ENCODE measurements at places on chromosomes 11 and 22.

GRCh38 chr11:110086892-110087309 is 6.3 kb upstream of the ZC3H12C start:
- DNase-seq: no peak

GRCh38 chr11:69120096-69120875 is 35.4 kb upstream of the SMIM38 start:
- no peak for DNase-seq

DNA sequence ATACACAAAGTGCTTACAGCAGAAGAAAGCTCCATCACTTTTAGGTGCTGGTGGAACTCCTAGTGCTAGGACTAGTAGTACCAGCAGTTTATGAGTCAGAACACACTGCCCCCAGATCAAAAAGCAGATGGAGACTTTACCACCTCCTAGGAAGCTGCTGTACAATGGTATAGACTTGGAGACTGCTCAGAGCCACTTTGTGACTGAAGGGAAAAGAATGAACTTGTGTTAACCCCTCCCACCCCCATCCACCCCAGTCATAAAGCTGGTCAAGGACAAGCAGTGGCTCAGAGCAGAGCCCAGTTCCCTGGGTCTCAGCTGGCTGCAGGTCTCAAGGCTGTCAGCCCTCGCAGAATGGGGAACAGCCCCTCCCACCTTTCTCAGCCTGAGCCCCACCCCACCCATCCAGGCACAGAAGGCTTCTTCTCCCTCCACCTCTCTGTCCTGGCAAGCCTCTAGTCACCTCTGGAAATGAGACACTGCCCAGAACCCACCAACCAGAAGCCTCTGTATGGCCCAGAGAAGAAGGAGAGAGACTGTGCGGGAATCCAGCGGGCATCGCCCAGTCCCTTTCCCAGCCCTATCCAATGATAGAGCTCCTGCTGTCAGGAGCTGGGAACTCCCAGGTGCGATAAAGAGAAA is 23.8 kb downstream of the PACSIN2 start:
- no peak for DNase-seq

GRCh38 chr11:12727563-12728211 is 53.5 kb downstream of the TEAD1 start:
- no peak for DNase-seq

DNA sequence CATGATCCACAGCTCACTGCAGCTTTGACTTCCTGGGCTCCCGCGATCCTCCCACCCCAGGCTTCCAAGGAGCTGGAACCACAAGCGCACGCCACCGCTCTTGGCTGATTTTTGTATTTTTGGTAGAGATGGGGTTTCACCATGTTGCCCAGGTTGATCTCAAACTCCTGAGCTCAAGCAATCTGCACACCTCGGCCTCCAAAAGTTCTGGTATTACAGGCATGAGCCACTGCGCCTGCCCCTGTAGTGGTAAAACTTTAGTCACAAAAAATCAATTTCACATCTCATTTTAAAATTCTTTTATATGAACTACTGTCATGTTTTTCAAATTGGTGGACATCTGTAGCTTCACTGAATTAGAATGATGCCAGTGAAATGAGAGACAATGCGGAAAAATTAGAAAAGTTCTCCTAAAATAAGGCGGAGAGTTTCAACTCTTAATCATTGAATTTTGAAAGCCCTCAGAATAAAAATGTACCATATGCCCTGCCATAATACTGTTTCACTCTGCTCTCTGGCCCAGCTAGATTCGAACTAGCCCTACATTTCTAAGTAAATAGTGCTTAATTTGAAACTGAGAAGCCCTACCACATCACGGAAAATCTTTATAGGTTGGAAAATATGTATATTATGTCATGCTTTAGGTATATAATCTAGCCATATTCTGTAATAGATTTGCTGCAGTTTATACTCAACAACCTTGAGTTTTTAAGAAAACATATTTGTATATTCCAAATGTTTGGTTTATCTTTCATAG is 78.7 kb downstream of the HORMAD2 start:
- DNase-seq: no peak

- no peak for DNase-seq
These were observed 498.0 kb downstream of the BRD1 start for GRCh38 chr22:49329636-49330035.

- no peak for DNase-seq
These were observed 19.6 kb downstream of the DAGLA start for GRCh38 chr11:61699737-61700160.

DNA sequence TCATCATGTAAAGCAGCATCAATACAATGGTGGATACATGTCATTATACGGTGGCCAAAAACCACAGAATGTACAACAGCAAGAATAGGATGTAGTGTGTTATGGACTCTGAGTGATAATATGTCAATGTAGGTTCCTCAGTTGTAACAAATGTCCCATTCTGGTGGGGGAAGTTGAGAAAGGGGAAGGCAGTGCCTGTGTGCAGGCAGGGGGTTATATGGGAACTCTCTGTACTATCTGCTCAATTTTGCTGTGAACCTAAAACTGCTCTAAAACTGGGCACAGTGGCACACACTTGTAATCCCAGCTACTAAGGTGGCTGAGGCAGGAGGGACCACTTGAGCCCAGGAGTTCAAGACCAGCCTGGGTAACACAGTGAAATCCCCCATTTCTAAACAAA is 5.9 kb downstream of the CHKA start:
- DNase-seq: no peak

GRCh38 chr11:91869686-91870085 is 354.9 kb upstream of the FAT3 start:
- no peak for DNase-seq

- DNase-seq: no peak
These were observed 301.2 kb downstream of the TBC1D22A start for GRCh38 chr22:47063606-47064005.

GRCh38 chr11:76445121-76446084 is 585 bp downstream of the EMSY start:
- peak; percentile 41 for DNase-seq

GRCh38 chr11:18749681-18750319 is 23.8 kb upstream of the IGSF22 start:
- DNase-seq: no peak

DNA sequence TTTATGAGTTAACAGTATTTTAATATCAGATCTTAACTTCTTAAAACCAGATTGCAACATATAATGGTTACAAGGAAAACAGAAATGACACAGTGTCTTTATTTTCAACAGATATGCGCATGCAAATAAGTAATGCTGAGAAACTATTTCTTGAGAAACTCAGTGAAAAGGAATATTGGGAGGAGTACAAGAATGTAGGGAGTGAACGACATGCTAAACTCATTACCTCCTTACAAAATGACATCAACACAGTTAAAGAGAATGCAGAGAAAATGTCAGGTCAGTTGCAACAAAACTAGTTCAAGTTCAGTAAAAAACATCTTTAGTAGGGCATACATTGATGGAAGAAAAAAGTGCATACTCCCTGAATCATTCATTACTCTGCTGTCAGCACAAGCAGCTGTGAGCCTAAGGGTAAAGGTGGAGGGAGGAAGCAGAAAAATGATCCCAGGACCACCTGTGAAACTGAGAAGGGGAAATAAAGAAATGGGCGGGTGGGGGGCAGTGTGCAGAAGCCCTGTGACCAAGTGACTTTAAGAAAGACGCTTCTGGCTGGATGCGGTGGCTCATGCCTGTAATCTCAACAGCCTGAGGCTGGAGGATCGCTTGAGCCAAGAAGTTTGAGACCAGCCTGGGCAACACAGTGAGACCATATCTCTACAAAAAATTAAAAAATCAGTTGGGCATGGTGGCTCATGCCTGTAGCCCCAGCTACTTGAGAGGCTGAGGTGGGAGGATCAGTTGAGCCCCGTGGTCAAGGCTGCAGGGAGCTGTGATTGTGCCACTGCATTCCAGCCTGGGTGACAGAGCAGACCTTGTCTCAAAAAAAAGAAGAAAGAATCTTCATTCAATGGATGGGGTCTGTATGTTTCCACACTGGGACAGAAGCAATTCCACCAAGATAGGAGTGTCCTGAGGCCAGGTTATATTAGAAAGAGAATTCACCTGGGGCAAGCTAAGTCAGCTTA is 31.2 kb downstream of the CCDC83 start:
- no peak for DNase-seq

DNA sequence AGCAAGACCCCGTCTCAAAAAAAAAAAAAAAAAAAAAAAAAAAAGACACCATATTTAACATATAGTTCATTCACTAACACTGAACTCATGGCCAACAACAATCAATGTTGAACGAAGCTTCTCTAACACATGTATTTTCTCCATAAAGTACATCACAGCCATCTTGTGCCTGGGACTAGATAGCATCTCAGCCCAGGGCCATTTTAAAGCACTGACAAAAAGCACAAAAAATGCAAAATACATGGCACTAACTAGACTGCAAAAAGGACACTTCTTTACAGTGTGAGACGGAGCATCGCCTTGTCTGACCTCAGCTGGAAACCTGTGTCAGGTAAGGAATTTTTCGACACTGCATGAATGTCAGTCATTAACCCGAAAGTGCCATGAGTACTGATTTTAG is 23.3 kb downstream of the KIAA0930 start:
- DNase-seq: no peak

GRCh38 chr22:50717709-50718351 is 20.2 kb upstream of the ACR start:
- no peak for DNase-seq

- no peak for DNase-seq
These were observed 930.4 kb downstream of the OPCML start for GRCh38 chr11:132601875-132602274.

DNA sequence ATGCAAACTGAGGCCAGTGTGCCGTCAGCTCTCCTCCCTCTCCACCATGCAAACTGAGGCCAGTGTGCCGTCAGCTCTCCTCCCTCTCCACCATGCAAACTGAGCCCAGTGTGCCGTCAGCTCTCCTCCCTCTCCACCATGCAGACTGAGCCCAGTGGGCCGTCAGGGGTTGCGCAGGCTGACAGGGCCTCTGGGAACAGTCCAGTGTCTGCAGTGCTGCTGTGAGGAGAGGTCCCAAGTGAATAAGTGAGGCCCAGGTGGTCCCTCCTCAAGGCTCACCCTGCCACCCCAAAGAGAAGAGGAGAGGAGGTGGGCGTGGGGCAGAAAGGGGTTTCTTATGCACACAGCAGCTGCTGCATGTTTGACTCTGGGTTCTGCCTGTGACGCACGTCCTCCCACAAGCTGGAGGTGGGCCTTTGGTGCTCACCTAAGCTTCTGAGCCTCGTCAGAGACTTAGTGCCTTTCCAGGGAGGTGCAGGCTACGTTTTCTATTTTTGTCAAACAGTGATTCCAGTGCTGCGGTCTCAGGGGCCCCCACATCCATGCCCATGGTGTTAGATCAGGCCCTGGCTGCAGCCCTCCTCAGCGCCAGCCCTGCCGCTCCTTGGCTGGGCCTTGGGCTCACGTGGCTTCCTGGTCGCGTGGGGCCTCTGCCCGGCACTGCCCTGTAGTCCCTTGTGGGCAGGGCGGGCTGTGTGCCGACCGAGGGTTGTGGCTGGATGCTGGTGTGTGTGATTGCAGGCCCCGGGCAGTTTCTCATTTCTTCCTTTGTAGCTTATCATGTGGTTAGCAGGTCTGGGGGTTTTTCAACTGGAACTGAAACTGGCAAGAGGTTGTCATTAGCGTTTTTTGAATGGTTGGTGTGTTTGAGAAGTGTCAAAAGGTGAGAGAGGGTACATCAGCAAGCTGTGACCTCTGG is 7.1 kb downstream of the TPCN2 start:
- DNase-seq: no peak

DNA sequence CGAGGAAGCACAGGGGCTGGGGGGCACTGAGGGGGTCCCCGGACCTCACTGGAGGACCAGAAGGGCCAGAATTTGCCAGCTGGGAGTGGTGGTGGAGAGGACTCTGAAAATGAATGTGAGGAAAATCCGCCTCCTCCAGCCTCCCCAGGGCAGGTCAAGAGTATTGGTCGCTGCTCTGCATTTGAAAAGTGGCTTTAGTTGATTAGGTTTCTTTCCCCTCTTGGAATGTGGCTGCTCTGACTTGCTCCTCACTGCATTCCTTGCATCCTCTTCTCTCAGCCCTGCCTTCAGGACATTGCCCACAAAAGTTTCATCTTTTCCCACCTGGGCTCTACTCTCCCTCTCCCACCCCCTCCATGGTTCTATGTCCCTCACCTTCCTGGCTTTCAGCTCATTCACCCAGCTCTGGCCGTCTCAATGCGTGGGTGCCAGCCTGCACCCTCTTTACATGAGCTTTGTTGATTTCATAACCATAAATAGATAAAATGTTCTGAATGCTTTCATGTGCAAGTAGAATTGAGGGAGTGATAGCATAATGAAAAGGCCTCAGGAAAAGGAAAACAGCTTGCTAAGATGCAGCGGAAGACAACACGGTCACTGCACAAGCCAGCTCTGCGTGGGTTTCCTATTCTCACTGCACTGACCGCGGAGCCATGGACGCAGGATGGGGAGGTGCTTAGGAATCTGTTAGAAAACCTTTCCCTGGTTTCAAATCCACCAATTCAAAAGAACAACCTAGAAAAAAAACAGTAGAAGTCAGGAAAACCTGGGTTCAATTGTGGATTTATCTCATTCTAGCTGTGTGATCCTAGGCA is 6.5 kb upstream of the NPAS4 start:
- peak; percentile 34 for DNase-seq

GRCh38 chr22:20024225-20024624 is 3.3 kb downstream of the TANGO2 start:
- DNase-seq: no peak

GRCh38 chr11:3152471-3153110 is 12.5 kb downstream of the OSBPL5 start:
- DNase-seq: no peak

- peak; percentile 67 for DNase-seq
These were observed 464 bp upstream of the CECR2 start for GRCh38 chr22:17368554-17369438.

DNA sequence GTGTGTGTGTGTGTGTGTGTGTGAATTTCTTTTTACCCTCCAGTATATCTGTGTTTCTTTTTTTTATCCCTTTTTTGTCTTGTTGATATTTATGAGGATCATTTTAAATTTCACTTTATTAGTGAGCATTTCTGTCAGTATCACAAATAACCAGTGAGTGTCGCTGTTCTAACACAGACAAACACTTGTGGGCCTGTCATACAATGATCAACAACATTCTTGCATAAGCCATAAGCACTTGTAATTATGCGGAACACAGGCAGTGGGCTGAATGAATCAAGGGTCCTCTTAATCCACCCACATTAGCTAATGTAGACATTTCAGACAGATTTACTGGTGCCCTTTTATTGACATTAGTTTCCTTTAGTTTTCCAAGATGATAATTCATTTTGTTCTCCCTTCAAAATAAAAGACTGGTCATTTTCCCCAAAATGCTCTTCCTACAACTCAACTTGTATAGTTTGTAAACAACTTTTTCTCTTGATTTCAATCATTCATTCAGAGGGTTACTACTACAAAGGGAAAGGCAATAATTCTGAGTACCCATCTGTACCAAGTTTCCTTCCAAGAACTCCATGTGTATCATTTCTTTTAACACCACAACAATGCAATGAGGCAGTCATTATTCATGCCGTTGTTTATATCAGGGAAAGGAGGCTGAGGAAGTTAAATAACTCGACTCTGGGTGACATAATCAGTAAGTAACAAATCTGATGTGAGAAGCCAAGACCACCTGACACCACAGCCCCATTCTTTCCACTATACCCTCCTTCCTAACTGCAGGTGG is 34.5 kb upstream of the ANO3 start:
- peak; percentile 9 for DNase-seq
